ENCODE measurements at places on chromosomes 3 and 15.

DNA sequence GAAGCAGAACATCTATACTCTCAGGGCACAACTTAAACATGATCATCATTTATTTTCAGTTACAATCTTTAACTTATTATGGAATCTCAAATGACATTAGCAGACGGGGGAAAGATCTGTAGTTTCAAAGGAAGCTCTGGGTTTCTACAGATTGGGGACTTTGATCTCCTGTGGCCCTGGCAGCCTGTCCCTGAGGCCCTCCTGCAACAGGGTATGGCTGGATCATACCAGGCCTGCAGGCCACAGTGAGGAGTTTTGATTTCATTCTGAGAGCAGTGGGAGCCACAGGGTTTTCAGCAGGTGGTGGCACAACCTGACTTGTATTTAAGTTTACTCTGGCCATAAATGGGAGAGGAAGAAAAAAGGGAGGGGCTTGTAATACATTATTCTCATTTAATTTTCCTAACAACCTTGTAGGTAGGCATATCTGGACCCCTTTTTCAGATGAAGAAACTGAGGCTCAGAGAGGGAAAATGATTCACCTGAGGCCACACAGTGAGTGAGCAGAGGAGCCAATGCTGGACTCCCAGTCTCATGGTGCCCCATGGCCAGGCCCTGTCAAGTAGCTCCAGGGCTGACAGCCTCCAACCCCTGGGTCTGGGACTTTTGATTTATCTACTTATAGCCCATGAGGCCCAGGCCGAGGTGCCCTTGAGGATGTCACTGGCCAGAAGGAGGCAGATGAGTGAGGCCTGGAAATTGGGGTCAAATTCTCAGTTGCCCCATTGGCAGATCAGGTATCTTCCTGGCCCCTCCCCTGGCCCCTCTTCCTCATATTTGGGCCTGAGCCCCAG lies 71.0 kb downstream of the ATP2B2 start:
- no peak for DNase-seq

- no peak for DNase-seq
These were observed 102.9 kb upstream of the ABHD17C start for GRCh38 chr15:80591938-80592825.

- DNase-seq, result no peak
These were observed 52.1 kb downstream of the TGFBR2 start for GRCh38 chr3:30658328-30659052.

DNA sequence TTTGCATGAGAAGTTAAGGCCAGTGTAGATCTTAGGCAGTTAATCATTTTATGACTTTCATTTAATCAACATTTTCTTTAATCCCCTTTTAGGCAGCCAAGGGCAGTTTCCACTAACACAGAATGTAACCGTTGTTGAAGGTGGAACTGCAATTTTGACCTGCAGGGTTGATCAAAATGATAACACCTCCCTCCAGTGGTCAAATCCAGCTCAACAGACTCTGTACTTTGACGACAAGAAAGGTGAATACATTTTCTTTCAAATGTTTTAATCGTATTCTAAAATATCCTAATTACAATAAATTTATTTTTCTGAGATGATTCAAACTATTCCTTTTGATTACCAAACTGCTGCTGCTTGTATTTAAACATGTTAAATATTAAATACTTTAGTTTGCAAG lies 843.2 kb downstream of the CADM2 start:
- DNase-seq, result peak; percentile 30

DNA sequence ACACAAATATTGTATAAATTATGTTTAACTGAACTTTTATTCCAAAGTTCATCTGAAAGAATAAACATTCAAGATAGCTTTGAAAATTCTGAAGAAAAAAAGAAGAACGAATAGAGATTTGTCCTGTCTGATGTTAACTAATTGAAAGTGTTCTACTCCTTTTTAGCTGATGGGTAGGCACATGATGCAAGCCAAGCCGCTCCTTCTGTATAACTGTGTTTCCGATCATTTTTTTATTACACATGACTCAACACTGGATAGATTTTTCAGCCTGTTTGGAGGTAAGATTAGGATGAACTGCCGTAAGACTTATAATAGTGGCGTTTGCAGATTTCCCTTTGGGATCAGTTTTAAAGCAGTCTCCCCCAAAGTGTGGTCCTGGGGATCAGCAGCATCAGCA lies 19.0 kb downstream of the NSUN3 start:
- DNase-seq, result no peak

DNA sequence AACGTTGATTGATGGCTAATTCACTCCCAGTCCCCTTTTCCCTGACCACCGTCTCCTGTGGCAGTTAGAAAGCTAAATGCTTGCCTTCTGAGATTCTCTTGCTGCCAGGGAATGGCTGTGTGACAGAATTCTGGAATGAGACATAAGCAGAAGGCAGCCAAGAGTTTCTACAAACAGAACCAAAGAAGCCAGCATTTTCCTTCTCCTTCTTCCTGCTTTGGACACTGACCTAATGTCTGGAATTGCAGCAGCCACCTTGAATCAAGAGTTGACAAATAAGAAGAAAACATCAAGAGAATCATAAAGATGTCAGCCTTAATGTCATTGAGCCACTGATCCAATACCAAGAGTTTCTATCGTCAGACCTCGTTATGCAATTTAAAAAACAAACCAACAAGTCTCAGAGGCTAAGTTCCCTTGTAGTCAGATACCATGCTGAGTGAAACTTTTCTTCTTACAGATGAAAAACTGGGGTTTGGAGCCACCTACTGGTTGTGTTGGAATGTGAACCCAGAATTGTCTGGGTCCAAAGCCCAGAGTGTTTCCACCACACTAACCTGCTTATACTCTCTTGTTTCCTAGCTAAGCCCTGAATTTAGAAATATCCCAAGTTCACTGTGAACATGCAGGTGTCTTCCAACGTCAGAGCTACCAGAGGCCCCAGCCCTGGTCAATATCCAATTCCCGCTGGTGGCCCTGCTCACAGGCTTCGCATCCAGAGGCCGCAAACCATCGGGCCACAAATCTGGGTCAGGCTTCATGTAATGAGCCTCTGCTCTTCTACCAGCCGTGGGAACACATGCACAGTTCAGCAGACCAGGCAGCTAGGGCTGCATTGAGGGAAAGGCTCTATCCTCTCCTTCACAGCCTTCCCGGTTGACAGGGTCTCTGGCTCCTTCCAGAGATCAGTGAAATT lies 42.5 kb downstream of the MCF2L2 start:
- peak; percentile 59 for DNase-seq

DNA sequence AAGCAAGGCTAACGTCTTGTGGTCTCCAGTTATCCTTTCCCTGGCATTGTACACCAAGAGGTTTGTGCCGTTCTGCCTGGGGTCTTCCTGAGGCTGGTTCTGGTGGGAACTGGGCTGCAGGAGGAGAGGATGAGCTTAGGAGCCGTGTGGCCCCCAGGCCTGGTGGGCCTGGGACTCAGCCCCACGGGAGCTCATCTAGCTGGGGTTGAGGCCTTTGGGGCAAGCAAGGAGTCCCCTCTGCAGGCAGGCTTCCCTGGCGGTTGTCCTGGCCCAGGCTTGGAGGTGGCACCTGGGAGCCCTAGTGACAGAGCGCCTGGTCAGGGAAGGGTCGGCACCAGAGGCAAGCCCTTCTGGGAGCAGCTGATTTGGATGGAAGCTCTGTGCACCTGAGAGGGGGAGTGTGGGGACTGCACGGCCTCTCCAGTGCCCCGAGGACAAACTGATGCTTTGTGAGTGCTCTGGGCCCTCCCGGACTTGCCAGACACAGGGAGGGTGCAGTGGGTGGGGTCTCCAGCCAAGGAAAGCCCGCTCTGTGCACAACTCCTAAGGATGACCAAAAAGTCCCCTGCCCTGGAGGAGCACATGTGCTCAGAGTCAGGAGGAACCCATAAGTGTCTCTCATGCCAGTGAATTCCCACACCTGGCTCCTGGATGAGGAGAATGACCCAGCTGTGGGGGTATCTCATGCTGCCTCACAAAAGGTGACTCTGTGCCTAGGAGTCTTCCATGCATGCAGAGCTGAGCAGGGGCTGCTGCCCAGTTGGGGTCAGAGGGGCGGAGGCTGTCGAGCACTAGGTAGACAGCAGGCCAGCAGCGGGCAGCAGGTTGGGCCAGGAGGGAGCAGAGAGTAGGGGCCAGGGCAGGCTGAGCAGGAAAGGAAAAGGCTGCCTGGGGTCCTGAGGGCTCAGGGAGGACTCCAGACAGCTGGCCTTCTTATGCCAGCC lies 2.7 kb downstream of the PAK6 start:
- DNase-seq, result no peak

DNA sequence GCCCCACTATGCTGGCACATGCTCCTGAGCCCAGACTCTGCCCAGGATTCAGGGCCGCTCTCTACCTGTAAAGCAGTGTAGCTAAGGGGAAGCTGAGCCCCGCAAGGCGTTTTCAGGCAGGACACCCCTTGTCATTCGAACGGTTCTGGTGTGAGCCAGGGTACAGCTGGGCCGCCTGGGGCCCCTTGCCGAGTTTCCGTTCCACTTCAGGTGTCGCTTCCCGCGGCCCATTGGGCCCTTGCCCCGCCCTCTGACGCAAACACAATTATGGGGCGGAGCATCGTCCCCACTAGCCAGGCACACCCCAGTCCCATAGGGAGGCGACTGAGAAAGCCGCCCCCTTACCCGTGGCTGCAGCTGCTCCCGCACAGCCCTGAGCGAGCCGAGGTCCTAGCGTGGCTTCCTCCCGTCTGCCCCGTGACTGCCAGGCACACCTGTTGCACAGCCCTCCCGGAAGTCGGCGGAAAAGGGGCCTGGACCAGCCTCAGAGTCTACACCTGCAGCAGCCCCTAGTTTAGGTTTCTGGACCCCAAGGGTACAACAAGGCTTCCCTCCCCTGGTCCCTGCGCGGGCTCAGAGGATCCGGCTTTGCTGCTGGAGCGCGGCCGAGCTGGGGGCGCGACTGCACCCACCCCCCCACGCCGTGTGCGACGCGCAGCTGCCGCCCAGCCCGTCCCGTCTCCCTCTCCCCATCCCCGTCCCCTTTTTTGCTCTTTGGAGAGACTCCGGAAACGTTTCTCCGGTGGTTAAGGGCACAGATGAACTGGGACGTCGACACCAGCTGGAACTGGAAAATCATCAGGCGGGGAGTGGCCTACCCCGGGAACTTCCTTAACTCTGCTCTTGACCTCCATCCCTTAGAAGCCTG lies at the start of gene PLSCR2:
PLSCR2 (minus strand) TSS at position 412 of the 868 bp plus-strand sequence. CDS start 9,657 bp downstream, outside the sequence.
- peak; percentile 22 for DNase-seq

DNA sequence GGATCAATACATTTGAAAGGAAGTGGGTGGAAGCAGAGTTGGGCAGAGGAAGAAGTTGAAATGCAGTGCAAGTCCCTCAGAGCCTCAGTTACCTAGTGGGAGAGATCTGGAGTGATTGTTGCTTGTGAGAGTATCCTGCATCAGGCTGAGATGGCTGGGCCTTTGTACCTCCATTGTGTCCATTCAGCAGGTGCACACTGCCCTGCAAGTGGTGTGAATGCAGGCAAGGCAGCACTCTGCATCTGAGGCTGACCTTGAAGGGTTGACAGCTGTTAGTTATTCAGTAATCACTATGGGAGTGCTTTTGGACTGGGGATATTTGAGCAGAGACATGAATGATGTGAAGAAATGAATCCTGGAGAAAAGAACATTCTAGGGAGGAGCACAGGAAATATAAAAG lies 25.2 kb downstream of the ATP6V1A start:
- DNase-seq, result no peak

DNA sequence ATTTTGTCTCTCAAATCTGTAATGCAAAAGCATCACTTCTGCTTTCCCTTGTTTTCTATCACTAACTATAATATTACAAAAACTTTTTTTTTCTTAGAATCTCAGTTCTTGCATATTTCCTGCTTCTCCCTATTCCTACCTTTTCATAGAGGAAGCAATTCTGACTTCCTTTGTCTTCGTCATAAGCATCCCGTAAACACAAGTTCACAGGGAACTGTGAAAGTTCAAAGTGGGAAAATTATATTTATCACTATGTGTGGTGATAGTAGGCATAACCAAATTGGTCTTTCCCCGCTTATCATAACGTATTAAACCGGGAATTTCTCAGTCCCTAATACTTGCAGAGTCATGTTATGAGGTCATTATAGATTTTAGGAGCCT lies 22.3 kb downstream of the CD200 start:
- no peak for DNase-seq
